Stimulated activated CD8-positive, alpha-beta memory T cell treated with anti-CD3 and anti-CD28 coated beads, Interleukin-2, amount 100 ng/mL, for 1 hour (primary cell): ENCODE measurements at places on chromosomes 7 and 10.

DNA sequence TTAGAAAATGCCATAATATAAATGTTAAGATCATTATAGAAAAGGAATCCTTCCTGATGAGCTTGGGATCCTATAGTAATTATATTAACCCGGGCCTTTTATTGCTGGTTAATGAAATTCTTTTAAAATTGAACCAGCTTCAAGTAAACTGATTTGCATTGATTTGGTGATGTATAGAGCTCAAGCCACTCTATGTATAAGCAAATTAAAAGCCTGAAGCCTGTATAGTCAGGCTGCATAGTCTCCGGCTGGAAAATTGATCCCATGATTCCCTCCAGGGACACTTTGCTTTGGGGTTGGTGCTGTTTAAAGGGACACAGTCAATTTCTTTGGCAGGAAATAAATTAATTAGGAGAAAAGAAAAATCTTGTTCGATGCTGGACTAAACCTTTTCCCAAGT is 199.1 kb downstream of the HERPUD2 start:
- DNase-seq: no peak

DNA sequence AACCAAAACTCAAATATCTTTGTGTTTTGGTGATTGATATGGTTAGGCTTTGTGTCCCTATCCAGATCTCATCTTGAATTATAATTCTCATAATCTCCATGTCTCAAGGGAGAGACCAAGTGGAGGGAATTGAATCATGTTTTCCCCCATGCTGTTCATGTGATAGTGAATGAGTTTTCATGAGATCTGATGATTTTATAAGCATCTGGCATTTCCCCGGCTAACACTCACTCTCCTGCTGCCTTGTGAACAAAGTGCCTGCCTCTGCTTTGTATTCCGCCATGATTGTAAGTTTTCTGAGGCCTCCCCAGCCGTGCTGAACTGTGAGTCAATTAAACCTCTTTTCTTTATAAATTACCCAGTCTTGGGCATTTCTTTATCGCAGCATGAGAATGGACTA is 419.5 kb downstream of the SH2D4B start:
- no peak for DNase-seq

DNA sequence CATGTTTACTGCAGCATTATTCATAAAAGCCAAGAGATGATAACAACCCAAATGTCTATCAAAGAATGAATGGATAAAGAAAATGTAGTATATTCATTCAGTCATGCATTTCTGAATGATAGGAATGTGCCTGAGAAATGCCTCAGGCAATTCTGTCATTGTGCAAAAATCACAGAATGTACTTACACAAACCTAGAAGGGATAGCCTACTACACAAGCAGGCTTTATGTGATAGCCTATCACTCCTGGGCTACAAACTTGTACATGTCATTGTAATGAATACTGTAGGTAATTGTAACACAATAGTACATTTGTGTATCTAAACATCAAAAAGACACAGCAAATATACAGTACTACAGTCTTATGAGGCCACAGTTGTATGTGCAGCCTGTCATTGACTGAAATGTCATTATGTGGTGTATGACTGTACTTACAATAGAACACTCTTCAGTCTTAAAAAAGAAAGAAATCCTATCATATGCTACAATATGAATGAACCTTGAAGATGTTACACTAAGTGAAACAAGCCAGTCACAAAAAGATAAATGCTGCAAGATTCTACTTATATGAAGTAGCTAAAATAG is 141.8 kb upstream of the GPR22 start:
- DNase-seq: no peak

GRCh38 chr7:140685407-140686087 is 11.0 kb upstream of the NDUFB2 start:
- no peak for DNase-seq

DNA sequence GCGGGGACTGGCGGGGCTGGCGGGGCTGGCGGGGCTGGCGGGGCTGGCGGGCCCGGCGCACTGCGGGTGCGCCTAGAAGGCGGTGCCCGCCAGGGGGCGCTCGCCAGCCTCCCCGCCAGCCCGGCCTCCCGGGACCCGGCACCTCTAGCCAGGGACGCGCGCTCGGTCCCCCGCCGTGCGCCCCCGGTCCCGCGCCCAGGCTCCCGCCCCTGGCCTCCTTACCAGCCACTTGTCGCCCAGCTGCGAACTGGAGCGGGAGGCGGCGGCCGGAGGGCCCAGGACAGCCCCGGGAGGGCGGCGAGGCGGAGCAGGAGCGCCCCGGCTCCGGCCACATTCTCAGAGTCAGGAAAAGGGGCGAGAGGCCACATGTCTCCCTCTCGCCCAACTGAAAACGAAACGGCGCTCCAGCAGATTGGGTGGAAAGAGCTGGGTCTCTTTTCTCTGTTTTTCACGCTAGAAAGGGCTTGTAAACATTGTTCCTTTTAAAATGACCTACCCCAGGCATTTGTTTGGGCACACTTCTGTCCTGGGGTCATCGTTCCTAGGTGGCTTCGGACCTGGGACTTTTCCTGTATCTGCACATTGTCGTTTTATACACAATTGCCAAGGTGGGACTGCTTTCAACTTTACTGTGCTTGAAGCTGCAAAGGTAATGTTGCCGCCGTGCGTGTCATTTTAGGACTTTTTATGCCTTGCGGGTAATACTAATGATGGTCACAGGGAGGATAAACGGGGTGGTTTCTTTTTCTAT is 378 bp upstream of the PRKCQ start:
- peak; percentile 74 for DNase-seq

DNA sequence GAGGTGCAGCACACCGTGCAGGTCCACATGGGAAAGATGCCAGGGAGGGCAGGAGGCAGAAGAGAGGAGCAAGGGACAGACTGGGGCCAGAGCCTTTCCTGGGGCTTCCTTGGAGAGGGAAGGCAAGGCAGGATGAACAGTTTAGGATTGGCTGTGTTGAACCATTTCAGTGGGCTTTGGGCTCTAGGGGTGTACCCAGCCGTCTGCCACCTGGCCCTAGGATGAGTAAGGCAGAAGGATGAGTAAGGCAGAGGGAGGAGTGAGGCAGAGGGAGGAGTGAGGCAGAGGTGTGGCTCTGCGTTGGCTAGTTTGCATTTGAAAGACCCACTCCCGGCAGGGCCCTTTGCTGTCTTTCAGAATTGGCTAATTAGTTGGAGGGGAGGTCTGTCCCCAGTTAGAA is 31.5 kb upstream of the PRF1 start:
- no peak for DNase-seq

- DNase-seq: no peak
These were observed 21.5 kb downstream of the LRRN3 start for GRCh38 chr7:111112439-111112838.

GRCh38 chr10:114359041-114359952 is 45.0 kb downstream of the AFAP1L2 start:
- no peak for DNase-seq

- DNase-seq: no peak
These were observed 190.9 kb upstream of the PITRM1 start for GRCh38 chr10:3363311-3364045.

DNA sequence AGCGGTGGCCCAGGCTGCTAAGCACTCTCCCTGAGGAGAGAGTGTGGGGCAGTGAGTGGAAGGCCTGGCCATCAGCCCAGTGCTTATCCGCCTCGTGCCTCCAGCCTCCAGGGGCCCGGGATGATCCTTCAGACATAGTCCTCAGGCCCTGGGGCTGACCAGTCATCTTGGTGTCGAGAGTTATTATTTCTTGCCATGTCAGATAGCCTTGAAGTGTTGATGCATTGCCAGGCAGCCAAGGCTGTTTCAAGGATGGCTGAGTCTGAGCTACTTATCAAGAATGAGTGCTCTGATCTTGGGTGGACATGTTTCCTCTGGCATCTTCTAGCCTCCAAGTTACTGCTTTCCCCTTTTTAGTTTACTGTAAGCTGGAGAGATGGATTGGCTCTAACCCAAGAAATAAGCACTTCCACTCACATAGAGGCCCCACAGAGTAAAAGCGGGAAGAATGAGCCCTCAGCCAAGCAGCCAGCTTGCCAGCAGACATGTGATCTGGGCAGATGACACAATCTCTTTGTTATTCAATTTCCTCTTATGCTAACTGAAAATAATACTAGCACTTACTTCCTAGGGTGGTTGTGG is 136.5 kb upstream of the NAMPT start:
- no peak for DNase-seq
